ENCODE measurements at places on chromosomes 3 and 15. TPM values are rescaled to one million over a fixed set of nuclear protein-coding genes. Genes with fewer than 3 reads are reported as not detected.

Gene CCRL2
- total RNA-seq = 1.2 TPM

Gene VIPR1
- 0.18 TPM for total RNA-seq

Gene UPK1B
- not detected for total RNA-seq

GRCh38 chr3:130816561-130817445 lies 70.2 kb upstream of the PIK3R4 start:
- no peaks in the 10 kb centered on the region for H3K36me3 ChIP-seq
- H3K4me1 ChIP-seq = no peaks in the 10 kb centered on the region
- no peak overlapping the region for H3K27ac ChIP-seq
- no peak overlapping the region for H3K4me3 ChIP-seq
- no peak for DNase-seq
- H3K27me3 ChIP-seq = no peaks in the 10 kb centered on the region

DNA sequence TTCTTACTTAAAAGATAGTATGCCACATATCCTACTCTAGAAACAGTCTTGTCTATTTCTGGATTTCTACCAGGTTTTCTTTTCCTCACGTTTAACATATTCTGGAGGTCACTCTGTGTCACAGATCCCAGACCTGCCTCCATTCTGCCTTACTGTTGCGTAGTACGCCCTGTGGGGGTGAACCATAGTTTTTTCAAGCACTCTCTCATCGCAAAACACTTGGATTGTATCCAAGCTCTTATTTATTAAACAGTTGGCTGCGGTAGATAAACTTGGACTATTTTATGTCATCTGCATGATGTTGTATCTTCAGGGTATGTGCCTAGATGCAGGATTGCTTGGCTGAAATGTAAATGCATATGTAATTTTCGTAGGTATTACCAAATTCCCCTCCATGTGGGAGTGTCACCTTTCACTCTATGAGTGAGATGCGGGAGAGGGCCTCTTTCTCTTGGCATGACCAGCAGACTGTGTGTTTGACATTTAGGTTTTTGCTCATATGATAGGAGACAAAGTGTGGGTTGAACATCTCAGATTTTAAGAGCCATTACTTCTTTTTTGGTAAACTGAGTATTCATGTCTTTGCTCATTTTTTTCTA lies 55.8 kb downstream of the ABTB1 start:
- H3K4me3 ChIP-seq = no peak overlapping the region
- no peak overlapping the region for H3K27ac ChIP-seq
- peaks cover 6% of the 10 kb centered on the region for H3K4me1 ChIP-seq
- no peaks in the 10 kb centered on the region for H3K36me3 ChIP-seq
- no peaks in the 10 kb centered on the region for H3K27me3 ChIP-seq
- no peak for DNase-seq

DNA sequence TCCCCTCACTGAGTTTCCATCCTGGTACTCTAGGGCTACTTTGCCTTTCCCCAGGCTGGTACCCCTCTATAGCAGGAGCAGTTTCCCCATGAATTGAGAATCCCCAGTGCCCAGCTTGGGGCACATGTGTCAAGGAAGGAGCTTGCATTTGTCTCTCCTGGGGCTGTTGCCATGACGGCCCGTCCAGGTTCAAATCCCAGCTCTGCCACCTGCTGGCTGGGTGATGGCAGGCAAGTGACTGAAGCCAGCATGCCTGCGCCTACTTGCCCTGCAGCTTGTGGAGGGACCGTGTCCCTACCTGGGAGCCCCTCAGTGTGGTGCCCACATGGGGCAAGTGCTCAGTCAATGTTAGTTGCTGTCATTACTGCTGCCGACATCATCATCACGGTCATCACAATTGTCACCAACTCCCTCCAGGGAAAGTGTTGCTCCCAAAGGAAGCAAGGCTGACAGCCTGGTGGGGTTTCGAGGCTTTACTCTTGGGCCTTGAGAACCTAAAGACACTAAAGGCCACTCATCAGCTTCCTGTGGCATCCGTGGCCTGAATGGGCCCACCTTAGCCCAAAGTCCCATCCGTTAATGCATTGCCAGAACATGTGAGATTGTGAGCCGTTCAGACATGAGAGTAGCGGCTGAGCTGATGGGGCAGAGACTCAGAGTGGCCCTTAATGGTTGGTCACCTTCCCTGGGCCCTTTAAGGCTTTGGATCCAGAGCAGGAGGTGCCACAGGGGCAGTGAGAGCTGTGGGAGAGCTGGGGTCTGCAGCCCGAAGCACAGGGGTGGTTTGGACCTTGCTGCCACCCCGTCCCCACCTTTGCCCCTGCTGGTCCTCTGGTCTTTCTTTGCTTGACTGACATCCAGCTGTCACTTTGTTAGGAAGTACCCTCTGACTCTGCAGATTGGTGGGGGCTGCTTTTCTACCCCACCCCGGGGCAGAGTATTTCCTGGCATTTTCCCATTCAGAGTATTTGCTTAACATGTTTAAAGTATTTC lies 144.4 kb downstream of the DNAJB8 start:
- no peaks in the 10 kb centered on the region for H3K36me3 ChIP-seq
- H3K27ac ChIP-seq = no peak overlapping the region
- no peaks in the 10 kb centered on the region for H3K27me3 ChIP-seq

DNA sequence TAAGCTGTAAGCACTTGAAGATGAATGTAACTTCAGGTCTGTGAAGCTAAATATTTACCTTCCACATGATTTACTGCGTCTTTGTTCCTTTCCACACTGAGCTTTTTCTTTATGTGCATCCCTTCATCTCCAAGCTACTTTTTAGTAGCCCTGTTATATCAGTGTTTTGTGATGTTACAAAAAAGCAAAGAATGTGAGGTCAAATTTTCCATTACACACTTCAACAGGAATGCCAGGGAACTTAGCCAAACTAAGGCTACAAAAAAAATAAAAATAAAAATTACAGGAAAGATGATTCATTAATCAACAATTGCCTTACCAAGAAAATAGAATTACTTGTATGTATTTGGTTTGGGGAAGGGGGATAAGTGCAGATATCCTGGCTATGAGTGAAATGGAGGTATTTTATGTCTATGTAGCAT lies 73.0 kb downstream of the FILIP1L start:
- no peak for DNase-seq
- H3K27ac ChIP-seq = peak overlapping the region; percentile 81
- H3K27me3 ChIP-seq = no peaks in the 10 kb centered on the region
- H3K4me3 ChIP-seq = no peak overlapping the region

- DNase-seq = no peak
- no peaks in the 10 kb centered on the region for H3K4me1 ChIP-seq
- no peaks in the 10 kb centered on the region for H3K36me3 ChIP-seq
- H3K27ac ChIP-seq = no peak overlapping the region
- H3K4me3 ChIP-seq = no peak overlapping the region
Measured at GRCh38 chr3:19226479-19226878, 78.2 kb downstream of the KCNH8 start.

- H3K27ac ChIP-seq = no peak overlapping the region
- no peak overlapping the region for H3K4me3 ChIP-seq
- H3K36me3 ChIP-seq = no peaks in the 10 kb centered on the region
- DNase-seq = no peak
Measured at GRCh38 chr15:62853114-62853840, 189.3 kb upstream of the TPM1 start.

DNA sequence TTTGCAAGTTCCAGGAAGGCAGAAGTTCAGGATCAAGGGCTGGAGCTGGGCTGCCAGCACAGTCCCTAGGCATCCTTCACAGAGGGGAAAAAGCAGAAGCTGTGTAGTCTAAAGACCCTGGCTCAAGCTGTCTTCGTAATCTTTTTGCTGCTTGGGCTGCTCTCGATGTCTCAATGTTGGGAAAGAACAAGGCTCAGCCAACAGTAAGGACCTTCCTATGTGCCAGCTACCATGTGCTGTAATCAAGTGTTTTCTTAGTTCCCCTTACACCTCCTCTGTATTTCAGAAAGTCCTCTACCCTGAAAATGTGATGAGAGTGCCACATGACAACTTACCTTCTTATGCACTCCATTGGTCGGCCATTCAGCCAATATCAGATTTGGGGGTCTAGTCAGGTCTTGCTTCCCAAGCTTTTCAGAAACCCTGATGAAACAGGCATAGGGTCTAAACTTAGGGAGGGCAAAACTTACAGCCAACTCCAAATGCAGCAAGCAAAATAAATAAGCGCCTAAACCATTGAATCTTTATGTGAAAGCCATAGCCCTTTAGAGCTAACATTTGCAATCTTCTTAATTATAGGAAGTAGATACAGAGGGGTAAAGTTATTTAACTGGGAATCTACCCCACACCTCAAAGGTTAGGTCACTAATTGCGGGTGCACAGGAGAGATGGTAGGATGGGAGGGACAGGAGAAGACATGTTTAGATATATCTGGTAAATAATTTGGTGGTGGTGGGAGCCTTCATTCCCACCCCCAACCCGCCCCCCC lies 1.2 kb upstream of the EDEM1 start:
- H3K4me3 ChIP-seq = peak overlapping the region; percentile 50
- H3K36me3 ChIP-seq = no peaks in the 10 kb centered on the region
- no peak for DNase-seq
- H3K27ac ChIP-seq = no peak overlapping the region
- H3K27me3 ChIP-seq = no peaks in the 10 kb centered on the region
- peaks cover 6% of the 10 kb centered on the region for H3K4me1 ChIP-seq
